Activated effector memory CD4-positive, alpha-beta T cell treated with Interleukin-2 at 50 U/mL for 16 hours (primary cell): ENCODE measurements at places on chromosomes 5 and 9.

DNA sequence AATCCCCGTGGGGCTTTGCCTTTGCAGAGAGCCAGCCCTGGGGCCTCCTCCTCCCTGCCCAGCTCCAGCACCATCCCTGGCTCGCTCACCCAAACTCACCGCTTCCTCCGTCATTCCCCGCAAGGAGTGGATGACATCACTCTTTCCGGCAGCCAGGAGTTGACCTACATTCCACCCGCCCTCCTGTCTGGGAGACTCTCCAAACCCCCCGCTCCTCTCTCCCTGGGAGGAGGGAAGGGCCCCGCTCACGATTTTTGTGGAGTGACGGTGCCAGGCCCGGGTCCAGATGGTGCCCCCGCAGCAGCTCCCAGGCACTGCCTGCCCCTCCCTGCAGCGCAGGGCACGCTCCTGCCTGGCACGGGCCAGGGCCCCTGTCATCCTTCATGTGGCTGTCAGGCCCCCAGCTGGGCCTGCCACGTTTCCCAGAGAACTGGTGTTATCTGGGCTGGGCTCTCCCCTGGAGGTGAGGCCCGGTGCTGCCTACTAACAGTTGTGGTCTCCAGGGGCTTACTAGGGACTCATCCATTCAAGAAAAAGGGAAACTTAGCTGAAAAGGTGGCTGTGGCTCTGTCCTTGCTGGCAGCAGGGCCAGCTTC lies 52.3 kb downstream of the NTNG2 start:
- DNase-seq: no peak

DNA sequence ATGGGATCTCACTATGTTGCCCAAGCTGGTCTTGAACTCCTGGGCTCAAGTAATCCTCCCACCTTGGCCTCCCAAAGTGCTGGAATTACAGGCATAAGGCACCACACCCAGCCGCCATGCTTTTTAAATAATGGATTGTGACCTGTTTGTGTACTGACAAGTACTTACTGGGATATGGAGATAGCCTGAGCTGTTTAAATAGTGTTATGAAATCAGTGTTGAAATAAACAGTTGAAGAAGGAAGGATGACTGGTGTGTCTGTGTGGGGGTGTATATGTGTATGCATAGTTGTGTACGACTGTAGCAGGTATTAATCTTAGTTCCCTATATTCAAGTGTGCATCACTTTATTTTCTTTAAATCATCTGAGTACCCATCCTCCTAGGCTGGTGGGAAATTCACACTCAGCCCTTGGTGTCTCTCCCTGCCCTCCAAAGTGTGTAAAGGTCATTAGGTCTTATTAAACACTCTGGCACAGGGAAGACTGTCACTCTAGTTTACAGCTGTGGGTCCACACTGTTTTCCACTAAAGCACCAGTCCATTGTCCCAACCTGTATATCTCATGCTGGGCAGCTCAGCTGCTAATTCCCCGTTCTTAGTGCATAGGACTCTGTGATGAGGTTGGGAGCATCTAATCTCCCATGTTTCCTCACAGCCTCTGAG lies 91.0 kb downstream of the SNX18 start:
- no peak for DNase-seq

- DNase-seq: peak; percentile 77
Observed at GRCh38 chr9:131237931-131238401, 38.3 kb downstream of the FAM78A start.

GRCh38 chr5:135593886-135594285 lies 15.1 kb upstream of the CXCL14 start:
- DNase-seq: no peak

- DNase-seq: no peak
Observed at GRCh38 chr5:154110716-154111115, 71.9 kb downstream of the MFAP3 start.

DNA sequence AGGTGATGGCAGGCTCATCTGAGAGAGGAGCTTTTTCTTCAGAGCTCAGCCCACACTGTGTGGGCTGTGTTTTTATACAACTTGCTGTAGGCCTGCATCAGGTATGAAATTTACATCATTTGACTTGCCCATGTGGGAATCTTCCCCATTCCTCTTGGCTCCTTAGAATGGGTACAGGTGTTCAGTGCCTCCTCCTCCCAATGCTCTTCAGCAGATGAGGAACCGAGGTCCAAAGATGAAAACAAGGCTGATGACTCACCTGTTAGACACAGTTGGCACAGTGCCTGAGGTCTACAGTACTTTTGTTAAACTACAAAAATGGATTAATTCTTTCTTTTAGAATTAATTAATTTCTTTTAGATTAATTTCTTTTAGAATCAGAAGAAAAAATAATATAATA lies 20.8 kb downstream of the PAPPA start:
- no peak for DNase-seq

GRCh38 chr5:6490246-6490645 lies 41.6 kb downstream of the UBE2QL1 start:
- no peak for DNase-seq

DNA sequence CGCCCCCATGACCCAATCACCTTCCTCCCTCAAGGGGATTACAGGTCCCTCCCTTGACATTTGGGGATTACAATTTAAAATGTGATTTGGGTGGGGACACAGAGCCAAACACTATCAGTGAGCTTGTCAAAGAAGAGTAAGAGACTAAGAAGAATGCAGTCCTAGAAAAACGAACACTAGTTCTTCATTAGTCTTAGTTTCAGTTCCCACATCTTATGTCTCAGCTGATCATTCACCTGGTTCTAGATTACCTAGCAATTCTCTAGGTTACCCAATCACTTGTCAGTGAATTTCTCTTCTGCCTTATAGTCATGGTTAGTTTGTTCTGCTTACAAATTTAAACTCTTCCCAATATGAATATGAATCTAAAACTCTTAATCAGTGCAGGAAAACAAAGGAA lies 251.5 kb downstream of the COX7C start:
- DNase-seq: no peak

DNA sequence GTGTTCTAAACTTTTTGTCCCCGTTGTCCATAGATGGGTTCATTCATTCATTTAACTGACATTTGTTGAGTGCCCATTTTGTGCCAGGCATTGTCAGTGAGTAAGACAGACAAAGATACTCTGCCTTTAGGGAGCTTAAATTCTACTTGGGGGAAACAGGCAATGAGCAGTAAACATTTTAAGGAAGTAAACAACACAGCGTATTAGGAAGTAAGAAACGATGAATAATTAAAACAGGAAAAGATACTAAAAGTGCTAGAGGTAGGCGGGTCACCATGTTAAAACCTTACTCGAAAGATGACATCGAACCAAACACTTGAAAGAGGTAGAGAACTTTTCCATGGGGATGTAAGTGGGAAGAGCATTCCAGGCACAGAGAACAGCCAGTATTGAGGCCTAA lies 5.5 kb upstream of the MAML1 start:
- DNase-seq: no peak

GRCh38 chr5:102539996-102540728 lies 41.4 kb upstream of the SLCO6A1 start:
- no peak for DNase-seq

- no peak for DNase-seq
Observed at GRCh38 chr5:139639619-139640380, 8.3 kb upstream of the CXXC5 start.

DNA sequence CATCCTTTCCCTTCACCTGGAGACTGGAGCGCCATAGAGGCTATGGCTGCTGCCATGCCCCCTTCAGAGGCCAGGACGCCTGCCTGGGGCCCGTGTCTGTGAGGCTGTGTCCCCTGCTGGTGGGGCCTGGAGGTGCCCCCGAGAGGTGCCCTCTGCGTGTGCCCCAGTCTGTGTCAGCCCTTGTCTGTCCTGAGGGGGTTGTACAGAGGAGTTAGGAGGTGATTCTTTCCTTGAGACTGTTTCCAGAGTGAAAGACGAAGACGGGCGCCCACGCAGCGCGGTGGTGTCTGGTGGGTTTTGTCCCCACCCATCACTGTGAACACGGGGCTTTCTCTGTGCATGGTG lies 24.6 kb downstream of the TRAF2 start:
- DNase-seq: no peak

GRCh38 chr5:145178641-145179523 lies 656.3 kb downstream of the PRELID2 start:
- DNase-seq: no peak

DNA sequence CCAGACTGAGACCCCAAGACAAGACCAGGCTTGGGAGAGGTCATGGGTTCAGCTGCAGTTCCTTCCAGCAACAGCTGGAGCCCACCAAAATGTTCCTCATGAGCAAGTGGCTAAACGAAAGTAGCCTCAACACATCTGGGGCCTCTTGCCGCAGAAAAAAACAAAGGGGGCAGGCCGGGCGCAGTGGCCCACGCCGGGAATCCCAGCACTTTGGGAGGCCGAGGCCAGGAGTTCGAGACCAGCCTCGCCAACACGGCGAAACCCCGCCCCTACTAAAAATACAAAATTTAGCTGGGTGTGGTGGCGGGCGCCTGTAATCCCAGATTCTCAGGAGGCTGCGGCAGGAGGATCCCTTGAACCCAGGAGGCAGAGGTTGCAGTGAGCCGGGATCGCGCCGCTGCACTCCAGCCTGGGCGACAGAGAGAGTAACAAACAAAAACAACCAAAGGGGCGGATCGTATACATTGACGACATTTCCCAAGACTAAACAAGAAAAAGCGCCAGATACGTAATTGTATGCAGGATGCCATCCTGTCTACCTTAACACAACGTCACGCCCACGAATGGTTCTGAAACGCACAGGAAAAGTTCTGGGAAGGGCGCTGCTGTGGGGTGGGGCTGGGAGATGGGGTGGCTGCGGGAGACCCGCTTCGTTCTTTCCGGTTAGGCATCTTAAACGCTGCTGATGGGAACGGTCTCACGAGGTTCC lies 1.7 kb downstream of the INPP5E start:
- DNase-seq: no peak

DNA sequence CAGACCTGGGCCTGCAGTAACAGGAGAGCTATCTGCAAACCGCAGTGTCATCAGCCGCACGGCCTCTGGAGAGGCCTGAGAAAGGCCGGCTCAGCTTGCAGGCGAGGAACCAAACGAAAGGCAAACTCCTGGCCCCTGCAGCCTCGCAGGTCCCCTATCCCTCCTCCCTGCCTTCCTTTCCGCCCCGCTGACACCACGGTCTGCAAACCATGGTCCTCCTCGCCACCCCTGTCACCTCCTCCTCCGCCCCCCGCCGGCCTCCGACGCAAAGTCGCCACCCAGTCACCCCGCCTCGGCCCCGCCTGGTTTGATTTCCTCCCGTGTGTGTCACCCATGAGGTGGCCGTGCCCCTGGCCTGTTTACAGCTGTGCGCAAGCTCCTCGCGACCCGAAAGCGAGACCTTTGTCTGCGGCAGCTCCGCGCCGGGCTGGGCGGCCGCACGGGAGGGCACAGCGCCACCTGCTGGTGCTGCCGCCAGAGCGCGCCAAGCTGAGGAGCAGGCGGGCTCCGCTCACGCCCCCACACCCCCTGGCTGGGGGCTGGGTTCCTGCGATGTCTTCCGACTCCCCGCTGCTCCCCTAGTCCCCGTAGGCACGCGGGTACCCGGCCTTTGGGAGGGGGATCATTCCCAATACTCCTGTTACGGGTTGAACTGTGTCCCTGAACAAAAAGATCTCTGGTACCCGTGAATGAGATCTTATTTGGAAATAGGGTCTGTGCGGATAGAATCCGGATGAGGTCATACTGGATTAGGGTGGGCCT lies 19.4 kb downstream of the GBGT1 start:
- peak; percentile 92 for DNase-seq

- DNase-seq: no peak
Observed at GRCh38 chr5:89968958-89969381, 440.6 kb downstream of the CETN3 start.

DNA sequence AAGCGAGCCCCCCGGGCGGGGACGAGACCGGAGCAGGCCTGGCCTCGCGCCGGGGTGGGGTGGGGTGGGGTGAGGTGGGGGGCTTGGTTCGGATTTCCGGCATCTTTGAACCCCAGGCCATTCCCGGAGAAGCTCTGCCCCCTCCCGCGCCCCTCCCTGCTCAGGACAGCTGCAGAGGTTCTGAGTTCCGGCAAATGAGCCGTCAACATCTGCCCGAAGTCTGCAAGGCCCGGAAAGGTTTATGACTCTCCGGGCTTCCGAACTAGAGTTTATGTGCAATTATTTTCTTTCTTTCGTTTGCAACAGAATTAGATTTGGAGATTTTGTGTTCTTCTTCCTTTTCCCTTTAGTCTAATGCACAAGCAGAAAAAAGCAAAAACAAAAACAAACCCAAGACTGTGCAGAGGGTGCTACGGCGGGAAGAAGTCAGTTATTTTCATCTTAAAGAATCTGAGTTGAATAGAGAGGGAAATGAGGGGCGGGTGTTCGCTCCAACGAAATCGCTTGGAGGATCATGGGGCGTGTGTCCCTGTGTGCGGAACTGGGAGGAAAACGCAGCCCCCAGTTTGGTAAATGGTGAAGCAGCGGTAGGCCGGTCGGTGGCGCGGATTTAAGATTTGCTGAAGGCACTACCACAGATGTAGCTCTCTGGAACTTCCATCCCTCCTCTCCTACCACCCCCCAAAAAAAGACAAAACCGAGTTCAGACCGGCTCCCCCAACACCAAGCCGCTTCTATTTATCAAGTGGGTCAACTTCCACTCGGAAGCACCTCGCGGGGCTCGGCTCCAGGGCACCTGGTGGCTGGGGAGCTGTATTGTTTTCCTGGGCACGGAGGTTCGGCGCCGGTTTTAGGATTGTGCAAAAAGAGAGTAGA lies 4.8 kb downstream of the LHX2 start:
- no peak for DNase-seq

DNA sequence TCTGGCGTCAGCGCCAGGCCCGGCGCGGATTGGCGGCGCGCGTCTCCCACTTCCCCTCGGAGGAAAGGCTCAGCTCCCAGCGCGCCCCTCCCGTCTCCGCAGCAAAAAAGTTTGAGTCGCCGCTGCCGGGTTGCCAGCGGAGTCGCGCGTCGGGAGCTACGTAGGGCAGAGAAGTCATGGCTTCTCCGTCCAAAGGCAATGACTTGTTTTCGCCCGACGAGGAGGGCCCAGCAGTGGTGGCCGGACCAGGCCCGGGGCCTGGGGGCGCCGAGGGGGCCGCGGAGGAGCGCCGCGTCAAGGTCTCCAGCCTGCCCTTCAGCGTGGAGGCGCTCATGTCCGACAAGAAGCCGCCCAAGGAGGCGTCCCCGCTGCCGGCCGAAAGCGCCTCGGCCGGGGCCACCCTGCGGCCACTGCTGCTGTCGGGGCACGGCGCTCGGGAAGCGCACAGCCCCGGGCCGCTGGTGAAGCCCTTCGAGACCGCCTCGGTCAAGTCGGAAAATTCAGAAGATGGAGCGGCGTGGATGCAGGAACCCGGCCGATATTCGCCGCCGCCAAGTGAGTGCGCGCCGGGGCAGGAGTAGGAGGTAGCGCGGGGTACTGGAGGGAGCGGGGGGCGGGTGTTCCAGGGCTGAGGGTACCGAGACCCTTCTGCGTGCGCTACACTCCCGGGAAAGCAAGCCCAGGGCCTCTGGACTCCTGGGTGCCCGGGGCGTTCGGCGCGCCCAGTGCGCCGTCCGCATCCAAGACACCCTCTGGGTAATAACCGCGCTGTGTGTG lies at the start of gene MSX2:
TSS of gene MSX2 (plus strand) at position 99 of the 777 bp plus-strand sequence. CDS start at position 177, 78 bp downstream.
- DNase-seq: peak; percentile 4
